ENCODE measurements at places on chromosomes 6 and 20. TPM values are rescaled to one million over a fixed set of nuclear protein-coding genes. Genes with fewer than 3 reads are reported as not detected.

DNA sequence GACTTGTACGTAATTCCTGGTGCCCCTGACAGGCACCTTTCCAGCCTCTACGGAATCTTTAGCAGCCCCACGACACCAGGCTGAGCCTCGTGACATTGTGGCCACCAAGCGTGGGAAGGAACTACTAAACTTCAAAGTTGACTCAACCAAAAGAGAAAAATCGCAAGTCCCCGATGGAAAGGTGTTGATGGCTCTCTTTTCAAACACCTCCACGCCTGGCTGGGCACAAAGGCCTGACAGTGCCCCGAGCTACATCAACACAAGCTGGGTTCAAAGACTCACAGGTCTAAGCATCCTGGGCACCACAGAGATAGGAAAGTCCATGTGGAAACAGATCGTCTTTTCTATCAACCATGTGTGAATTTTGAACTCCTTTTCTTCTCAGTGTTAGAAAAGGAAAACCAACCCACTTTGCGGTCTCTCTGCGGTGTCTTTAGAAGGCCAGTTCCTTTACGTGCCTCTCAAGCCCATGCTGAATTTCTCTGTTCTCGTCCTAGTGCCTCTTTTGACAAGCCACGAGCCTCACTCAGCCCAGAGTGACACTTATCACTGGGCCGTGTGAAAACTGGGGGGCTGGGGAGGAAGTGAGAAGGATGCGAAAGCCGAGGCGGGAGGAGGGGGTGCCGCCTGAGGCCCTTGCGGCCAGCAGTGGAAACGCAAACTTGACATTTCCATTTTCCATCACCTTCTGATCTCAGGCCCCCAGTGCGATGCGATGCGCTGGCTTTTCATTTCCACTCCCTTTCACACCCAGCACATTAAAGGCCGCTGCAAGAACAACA lies 59.4 kb downstream of the GFOD1 start:
- H3K4me3 ChIP-seq = no peak overlapping the region
- no peaks in the 10 kb centered on the region for H3K36me3 ChIP-seq
- peaks cover 13% of the 10 kb centered on the region for H3K4me1 ChIP-seq
- peak overlapping the region; percentile 58 for H3K27ac ChIP-seq

- H3K27ac ChIP-seq = no peak overlapping the region
- DNase-seq = no peak
- H3K4me1 ChIP-seq = peaks cover 38% of the 10 kb centered on the region
- H3K27me3 ChIP-seq = peaks cover 43% of the 10 kb centered on the region
Observed at GRCh38 chr20:52103335-52103912, 88.2 kb downstream of the ZFP64 start.

DNA sequence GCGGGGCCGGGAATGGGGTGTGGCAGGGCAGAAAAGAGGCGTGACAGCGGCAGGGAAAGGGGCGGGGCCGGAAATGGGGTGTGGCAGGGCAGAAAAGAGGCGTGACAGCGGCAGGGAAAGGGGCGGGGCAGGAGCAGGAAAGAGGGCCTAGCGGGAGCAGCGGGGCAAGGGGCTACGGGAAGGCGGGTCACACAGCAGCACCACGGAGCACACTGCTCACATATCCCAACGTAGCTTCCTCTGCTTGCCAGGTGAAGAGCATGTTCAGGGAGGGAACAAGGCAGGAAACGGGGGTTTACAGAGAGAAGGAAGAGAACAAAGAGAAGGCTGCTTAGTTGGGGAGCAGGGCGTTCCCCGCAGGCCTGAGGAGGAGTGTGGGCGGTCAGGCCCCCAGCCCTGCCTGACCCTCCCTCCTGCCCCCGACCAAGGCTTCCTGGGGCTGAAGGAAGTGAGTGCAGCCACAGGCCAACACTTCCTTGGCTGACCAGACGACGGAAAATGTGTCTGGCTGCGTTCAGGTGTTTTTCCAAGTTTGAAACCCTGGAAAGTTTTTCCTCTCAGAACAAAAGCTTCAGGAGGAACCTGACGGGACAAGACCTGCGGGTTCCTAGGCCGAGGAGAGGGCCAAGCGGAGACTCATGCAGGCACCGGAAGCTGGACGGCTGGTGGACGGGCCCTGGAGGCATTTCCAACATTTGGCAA lies 13.8 kb downstream of the UCKL1 start:
- peaks cover 36% of the 10 kb centered on the region for H3K36me3 ChIP-seq
- peaks cover 65% of the 10 kb centered on the region for H3K4me1 ChIP-seq
- no peak for DNase-seq
- no peaks in the 10 kb centered on the region for H3K27me3 ChIP-seq
- H3K27ac ChIP-seq = peak overlapping the region; percentile 96
- no peak overlapping the region for H3K4me3 ChIP-seq

- DNase-seq = no peak
- H3K36me3 ChIP-seq = no peaks in the 10 kb centered on the region
- H3K27me3 ChIP-seq = no peaks in the 10 kb centered on the region
- peak overlapping the region; percentile 94 for H3K27ac ChIP-seq
- peaks cover 23% of the 10 kb centered on the region for H3K4me1 ChIP-seq
Observed at GRCh38 chr6:53793318-53794136, 1.3 kb upstream of the LRRC1 start.

Gene LAMA4
- total RNA-seq = 9.8 TPM

- no peaks in the 10 kb centered on the region for H3K27me3 ChIP-seq
- H3K27ac ChIP-seq = no peak overlapping the region
- H3K4me1 ChIP-seq = no peaks in the 10 kb centered on the region
Observed at GRCh38 chr20:58457083-58457695, 58.0 kb downstream of the APCDD1L start.

- no peak overlapping the region for H3K27ac ChIP-seq
- no peak overlapping the region for H3K4me3 ChIP-seq
- H3K36me3 ChIP-seq = no peaks in the 10 kb centered on the region
- no peaks in the 10 kb centered on the region for H3K4me1 ChIP-seq
- no peak for DNase-seq
- H3K27me3 ChIP-seq = no peaks in the 10 kb centered on the region
Observed at GRCh38 chr20:53227523-53227922, 255.4 kb downstream of the TSHZ2 start.

- no peaks in the 10 kb centered on the region for H3K4me1 ChIP-seq
- no peaks in the 10 kb centered on the region for H3K27me3 ChIP-seq
- H3K4me3 ChIP-seq = no peak overlapping the region
- DNase-seq = no peak
- no peaks in the 10 kb centered on the region for H3K36me3 ChIP-seq
Observed at GRCh38 chr20:53668992-53669391, 75.4 kb upstream of the ZNF217 start.

DNA sequence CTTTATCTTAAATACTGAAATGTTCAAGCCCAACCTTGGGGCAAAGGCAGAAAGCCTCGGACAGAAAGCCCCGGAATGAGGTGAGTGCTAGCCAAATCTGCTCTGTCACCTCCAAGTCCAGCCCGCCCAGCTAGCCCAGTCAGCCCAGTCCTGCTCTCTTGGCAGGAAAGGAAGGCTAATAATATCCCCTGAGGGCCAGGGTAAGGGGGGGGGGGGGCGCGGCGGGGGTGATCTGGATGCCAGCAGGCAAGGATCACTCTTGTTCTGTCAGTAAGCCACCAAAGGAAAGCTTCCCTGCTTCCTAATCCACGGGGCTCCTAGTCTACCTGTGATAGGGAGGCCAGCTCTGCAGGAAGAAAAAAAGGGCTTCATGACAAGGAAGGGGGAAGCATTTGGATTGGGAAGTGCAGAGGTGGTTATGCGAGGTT lies 1.1 kb downstream of the NDRG3 start:
- H3K36me3 ChIP-seq = no peaks in the 10 kb centered on the region
- no peak for DNase-seq
- peak overlapping the region; percentile 99 for H3K4me3 ChIP-seq
- H3K27ac ChIP-seq = peak overlapping the region; percentile 28
- H3K27me3 ChIP-seq = no peaks in the 10 kb centered on the region

GRCh38 chr6:81668615-81669047 lies 83.8 kb downstream of the TENT5A start:
- H3K27me3 ChIP-seq = no peaks in the 10 kb centered on the region
- H3K27ac ChIP-seq = no peak overlapping the region
- DNase-seq = no peak

Gene NFYA
- total RNA-seq = 14.2 TPM

Gene RIMS4
- total RNA-seq = 0.32 TPM

GRCh38 chr6:77074037-77074713 lies 389.1 kb downstream of the HTR1B start:
- no peak overlapping the region for H3K27ac ChIP-seq
- no peak overlapping the region for H3K4me3 ChIP-seq
- no peak for DNase-seq
- no peaks in the 10 kb centered on the region for H3K27me3 ChIP-seq

Gene SLC26A8
- total RNA-seq = not detected

Gene CCDC170
- total RNA-seq = 3.3 TPM

Gene OR2B2
- total RNA-seq = not detected

- no peak for DNase-seq
- H3K4me3 ChIP-seq = no peak overlapping the region
- peaks cover 9% of the 10 kb centered on the region for H3K27me3 ChIP-seq
- no peaks in the 10 kb centered on the region for H3K36me3 ChIP-seq
Observed at GRCh38 chr20:23245553-23246181, 104.9 kb upstream of the NXT1 start.

- H3K27me3 ChIP-seq = no peaks in the 10 kb centered on the region
- no peak overlapping the region for H3K4me3 ChIP-seq
- no peaks in the 10 kb centered on the region for H3K4me1 ChIP-seq
- H3K27ac ChIP-seq = no peak overlapping the region
- DNase-seq = no peak
- no peaks in the 10 kb centered on the region for H3K36me3 ChIP-seq
Observed at GRCh38 chr6:170370416-170370815, 63.9 kb downstream of the FAM120B start.

GRCh38 chr20:2246069-2246491 lies 49.7 kb upstream of the TGM3 start:
- DNase-seq = no peak
- H3K27ac ChIP-seq = no peak overlapping the region
- no peaks in the 10 kb centered on the region for H3K27me3 ChIP-seq
- H3K4me3 ChIP-seq = no peak overlapping the region

Gene CDSN
- total RNA-seq = 0.13 TPM

DNA sequence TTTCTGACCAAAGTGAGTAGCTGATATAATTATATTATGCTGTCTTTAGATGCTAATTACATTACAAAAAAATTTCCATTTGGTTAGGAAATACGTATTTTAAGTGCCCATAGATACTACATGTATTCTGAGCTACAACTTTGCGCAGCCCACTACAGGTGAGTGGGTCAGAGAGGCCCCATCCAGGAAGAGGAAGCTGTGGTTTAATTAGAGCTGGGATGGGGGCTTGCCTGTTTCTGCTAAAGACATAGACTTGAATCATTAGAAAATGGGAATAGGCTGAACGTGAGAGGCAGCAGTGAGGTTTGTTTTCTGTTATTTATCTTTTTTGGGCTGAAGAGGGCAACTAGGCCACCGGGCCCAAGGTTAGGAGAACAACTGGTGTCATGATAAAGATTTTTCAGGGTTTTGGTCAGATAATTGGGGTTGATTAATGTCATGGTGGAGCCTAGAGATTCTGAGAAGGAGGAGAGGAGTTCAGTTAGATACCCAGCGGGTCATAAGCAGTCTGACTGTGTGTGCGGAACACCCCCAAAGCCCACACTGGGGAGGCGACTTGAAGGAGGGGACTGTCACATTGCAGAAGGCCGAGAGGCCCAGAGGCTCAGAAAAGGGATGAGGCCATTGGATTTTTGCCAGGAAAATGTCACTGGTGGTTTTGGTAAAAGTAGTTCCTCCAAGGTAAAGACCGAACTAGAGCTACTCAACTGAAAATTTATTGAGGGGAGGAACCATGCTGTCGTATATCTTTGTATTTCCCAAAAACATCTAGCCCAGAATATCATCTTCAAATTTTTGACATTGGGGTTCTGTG lies 14.5 kb upstream of the IRF4 start:
- H3K4me1 ChIP-seq = no peaks in the 10 kb centered on the region
- no peak overlapping the region for H3K4me3 ChIP-seq
- no peak overlapping the region for H3K27ac ChIP-seq
- DNase-seq = no peak
- no peaks in the 10 kb centered on the region for H3K36me3 ChIP-seq
- peaks cover 95% of the 10 kb centered on the region for H3K27me3 ChIP-seq

DNA sequence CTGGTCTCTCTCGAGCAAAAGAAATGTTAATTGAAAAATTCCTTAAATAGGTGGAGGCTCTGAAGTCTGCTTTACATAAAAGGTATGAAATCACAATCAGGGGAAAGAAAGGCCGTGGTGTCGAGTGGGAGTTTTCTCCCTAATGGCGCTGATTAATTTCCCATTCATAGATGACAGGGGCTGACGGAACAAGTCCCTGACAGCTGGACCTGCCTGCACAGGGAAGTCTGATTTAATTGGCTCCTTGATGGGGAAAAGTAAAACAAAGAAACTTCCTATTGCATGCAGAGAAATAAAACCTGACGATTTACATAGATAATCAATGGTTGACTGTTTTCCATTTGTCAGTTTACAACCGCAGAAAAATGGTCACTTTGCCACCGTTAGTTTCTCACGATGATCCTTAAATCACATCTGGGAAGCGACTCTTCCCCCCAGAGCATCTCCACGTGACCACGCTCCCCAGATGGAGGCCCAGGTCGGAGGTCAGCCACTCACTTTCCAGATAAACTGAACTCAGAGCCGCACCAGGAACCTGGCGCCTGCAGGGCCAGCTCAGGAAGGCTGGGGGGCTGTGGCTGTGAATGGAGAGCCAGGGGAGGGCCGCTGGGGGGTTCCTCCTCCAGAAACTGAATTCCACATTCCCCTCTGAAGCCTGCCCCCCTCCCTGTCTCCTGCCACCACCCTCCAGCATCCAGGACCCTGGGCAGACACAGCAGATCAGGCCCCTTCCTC lies 55.3 kb downstream of the DLL1 start:
- H3K4me1 ChIP-seq = no peaks in the 10 kb centered on the region
- peaks cover 42% of the 10 kb centered on the region for H3K27me3 ChIP-seq
- no peak for DNase-seq
- H3K4me3 ChIP-seq = no peak overlapping the region
- no peaks in the 10 kb centered on the region for H3K36me3 ChIP-seq

Gene CAGE1
- 0.09 TPM for total RNA-seq

Gene SLC17A1
- not detected for total RNA-seq

- no peak for DNase-seq
- H3K36me3 ChIP-seq = no peaks in the 10 kb centered on the region
- no peak overlapping the region for H3K27ac ChIP-seq
- H3K27me3 ChIP-seq = no peaks in the 10 kb centered on the region
- no peaks in the 10 kb centered on the region for H3K4me1 ChIP-seq
Observed at GRCh38 chr20:45595235-45595634, 16.2 kb upstream of the WFDC8 start.

DNA sequence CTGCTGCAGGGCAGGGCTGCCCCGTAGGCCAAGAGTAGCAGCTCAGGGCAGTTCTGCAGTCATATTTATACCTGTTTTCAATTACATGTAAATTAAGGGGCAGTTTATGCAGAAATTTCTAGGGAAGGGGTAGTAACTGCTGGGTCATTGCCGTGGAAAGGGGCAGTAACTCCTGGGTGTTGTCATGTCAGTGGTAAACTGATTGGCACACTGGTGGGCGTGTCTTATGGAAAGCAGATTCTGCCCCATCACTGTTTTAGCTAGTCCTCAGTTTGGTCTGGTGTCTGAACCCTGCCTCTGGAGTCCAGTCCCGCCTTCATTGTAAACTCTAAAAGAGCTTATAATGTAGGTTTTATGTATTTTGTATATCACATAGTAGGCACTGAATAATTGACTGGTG lies 22.1 kb downstream of the MAP3K4 start:
- no peaks in the 10 kb centered on the region for H3K36me3 ChIP-seq
- H3K27me3 ChIP-seq = no peaks in the 10 kb centered on the region
- no peak overlapping the region for H3K4me3 ChIP-seq
- no peaks in the 10 kb centered on the region for H3K4me1 ChIP-seq
- H3K27ac ChIP-seq = no peak overlapping the region
